ENCODE measurements at places on chromosomes 2 and 18.

- no peak for DNase-seq
Observed at GRCh38 chr2:128765811-128766210, 447.1 kb upstream of the HS6ST1 start.

- DNase-seq = no peak
Observed at GRCh38 chr18:25592804-25593360, 240.9 kb upstream of the ZNF521 start.

GRCh38 chr2:160407393-160408172, 86.0 kb downstream of the RBMS1 start:
- DNase-seq = no peak

- no peak for DNase-seq
Observed at GRCh38 chr2:47129191-47129706, 25.9 kb downstream of the STPG4 start.

DNA sequence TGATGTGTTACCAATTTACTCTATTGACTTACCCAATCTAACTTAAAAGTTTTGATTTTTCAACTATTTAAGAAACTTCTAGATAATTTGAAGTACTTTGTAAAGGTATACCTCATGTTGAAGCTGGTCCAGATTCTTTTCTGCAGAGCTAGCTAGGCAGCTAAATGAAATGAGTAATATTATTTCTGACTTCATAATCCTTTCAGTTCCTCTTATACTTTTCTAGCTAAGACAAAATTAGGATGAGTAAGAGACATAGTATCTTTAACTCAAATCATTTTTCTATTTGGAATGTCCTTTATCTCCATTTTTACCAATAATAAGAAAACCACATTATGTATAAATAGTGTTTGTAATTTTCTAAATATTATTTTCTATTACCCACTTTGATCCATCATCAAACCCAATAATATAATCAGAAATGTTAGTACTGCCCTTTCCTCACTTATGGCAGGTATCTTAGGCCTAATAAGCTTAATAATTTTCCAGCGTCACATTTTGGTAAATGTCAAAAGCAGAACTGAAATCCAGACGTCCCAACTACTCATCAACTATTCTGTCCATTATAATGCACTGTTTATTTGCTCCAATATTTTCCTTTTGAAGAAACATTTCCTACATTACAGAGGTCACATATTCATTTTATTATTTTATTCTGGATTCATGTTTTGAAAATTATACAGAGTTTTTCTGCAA, 456.6 kb downstream of the THSD7B start:
- no peak for DNase-seq

DNA sequence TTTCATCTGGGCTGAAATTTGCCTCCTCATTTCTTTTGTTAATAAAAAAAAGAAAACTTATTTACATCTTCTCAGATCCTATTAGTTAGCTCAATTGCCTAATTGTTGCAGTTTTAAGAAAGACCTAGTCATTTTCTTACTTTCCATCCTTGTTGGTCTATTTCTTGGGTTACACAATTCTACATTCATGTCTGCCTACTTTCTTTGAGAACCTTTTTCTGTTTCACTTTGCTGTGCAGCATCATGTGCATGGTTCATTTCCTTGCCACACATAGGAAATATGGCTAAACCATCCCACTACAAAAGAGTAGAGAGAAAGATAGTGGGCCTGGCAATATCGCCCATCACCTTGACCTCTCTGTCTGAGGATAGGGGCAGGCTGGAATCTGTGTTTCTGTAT, 780.7 kb upstream of the FANCL start:
- no peak for DNase-seq

GRCh38 chr18:23568281-23569138, 17.8 kb downstream of the NPC1 start:
- no peak for DNase-seq

DNA sequence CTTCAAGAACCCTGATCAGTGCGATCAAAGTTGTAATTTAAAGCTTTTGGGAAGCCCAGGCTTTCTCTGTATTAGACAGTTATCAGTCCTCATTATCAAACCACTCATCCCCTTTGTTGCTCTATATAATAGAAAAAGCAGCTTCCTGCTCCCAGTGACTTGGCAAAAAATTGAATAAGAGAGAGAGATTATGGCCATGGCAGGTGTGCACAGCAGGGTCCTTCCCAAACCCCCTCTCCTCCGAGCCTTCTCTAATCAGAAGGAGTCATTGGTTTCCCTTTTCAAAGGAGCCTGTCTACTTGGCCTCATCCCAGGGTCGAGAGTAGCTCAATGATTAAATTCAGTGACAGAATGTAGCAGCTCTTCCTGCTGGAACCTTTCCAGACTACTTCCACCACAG, 81.5 kb downstream of the SEMA4F start:
- DNase-seq = no peak

DNA sequence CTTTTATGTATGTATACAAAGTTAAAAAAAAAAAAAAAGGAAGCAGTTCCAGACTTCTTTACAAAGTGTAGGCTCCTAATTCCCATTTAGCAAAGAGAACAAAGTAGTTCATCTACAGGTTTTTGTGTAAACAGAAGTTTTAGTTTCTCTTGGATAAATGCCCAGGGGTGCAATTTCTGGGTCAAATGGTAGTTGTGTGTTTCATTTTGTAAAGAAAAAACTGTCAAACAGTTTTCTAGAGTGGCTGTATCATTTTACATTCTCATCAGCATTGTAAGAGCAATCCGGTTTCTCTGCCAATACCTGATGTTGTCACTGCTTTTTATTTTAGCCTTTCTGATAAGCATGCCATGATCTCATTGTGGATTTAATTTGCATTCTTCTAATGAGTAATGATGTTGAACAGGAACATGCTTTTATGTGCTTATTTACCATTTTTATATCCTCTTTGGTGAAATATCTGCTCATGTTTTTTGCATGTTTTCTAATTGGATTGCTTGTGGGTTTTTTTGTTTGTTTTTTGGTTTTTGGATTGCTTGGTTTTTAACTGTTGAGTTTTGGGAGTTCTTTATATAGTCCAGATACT, 16.6 kb upstream of the PSME4 start:
- DNase-seq = no peak
